Calu3 (cell line): ENCODE measurements at places on chromosomes 6 and 20.

GRCh38 chr6:18262702-18263417, 1.5 kb downstream of the DEK start:
- DNase-seq = no peak

DNA sequence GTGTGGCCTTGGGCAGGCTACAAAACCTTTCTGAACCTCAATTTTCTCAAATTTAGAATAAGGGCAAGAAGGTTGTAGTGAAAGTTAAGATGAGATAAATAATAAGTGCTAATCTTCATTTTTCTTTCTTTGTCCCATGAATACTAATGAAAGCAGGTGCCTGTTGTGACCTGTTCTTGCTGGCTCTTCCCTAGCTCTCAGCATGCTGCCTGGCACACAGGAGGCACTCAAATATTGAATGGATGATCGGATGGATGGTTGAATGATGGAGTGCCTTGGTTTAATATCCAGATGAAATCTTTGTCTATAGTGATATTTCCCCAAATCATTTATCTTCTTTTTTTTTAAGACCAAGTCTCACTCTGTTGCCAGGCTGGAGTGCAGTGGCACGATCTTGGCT, 15.0 kb downstream of the PBOV1 start:
- DNase-seq = no peak

DNA sequence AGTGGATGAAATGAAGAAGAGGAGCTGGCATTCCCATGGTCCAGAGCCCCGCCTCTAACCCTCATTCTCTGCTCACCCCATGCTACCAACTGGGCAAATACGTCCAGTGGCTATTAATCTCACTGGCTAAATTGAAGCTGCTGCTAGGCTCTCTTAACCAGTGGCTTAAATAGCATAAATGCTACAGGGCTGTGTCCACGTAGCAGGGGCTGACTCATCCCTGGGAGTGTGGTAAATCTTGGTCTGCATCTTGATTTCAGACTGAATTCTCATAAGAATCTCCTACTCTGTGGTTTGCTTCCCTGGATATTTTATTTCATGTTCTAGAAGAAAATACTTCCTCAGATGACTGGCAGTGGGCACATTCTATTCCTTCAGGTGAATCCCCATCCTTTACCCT, 193.1 kb upstream of the ARG1 start:
- DNase-seq = no peak

GRCh38 chr20:57049296-57049695, 217.1 kb downstream of the BMP7 start:
- no peak for DNase-seq

DNA sequence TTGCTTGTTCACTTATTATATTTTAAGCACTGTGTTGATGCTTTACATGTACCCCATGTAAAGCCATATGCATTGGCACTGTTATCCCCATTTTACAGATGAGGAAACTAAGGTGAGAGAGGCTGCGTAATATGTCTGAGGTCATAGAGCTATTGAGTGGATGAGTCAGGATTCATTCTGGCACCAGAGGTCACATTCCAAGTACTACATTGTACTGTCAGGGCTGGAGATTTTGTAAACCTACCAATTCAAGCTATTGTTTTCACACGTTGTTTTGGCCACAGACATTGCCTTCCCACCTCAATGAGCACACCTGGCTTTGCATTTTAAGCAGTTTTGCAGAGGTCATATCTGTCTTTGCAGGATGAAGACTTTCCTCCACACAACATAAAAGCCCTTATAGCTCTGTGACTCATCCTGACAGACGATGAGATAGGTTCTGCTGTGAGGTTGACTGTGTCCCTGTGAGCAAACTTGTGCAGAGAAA, 33.2 kb downstream of the ANKS1A start:
- DNase-seq = no peak

DNA sequence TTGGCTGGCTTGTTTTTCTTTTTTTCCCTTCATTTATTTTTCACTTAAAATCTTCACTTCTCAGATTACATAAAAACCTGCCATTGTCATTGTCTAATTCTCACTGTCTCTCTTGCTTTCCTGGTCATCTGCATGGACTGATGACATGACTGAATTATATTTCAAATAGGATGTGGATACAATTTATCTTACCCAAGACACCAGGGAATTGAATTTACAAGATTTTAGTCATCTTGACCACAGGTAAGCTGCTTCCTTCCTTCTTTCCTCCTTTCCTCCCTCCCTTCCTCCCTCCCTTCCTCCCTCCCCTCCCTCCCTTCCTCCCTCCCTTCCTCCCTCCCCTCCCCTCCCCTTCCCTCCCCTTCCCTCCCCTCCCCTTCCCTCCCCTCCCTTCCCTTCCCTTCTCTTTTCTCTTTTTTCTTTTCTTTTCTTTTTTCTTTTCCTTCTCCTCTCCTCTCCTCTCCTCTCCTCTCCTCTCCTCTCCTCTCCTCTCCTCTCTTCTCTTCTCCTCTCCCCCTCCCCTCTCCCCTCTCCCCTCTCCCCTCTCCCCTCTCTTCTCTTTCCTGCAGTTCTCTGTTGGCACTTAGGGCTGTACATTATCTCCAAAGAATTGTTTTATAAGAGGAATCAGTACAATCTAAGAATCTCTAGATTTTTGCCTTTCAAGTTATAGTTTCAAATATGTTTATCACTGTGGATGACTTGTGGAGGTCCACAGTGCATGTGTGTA, 171.5 kb downstream of the CARMIL1 start:
- DNase-seq = no peak

DNA sequence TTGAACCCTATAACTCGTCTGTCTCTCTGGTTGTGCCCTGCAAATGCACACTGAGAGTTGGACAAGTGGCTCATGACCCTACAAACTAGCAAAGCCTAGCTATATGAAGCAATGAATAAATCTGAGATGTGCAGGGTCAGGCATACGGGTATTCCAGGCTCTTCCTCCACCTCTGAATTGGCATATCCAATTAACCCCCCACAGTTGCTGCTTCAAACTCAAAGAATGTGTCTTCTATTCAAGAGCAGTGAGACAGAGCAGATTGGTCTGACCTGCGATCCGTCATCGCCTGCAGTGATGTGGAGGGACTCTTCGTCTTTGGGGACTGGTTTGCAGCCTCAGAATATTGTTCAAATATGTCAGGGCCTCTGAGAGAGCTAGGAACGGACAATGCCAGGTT, 59.8 kb downstream of the LAMP5 start:
- DNase-seq = no peak

- no peak for DNase-seq
Measured at GRCh38 chr6:119346450-119346849, 3.1 kb downstream of the MAN1A1 start.

DNA sequence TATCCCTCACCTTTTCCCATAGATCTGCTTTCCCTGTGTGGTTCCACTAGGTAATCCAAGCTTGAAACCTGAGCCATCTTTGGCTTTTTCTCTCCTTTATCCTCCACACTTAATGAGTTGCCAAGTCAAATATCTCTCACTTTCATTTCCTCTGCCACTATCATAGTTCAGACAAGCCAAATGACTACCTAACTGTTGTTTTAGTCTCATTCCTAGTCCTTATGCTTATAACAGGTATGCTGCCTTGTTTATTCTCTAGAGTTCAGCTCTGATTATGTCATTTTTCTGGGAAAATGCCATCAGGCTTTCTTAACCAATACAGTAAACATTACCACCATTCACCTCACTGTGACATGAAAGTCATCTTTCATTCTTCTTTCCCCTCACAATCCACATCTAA, 6.5 kb downstream of the EFHC1 start:
- no peak for DNase-seq

GRCh38 chr6:123802351-123802696, 1.3 kb upstream of the NKAIN2 start:
- DNase-seq = no peak

DNA sequence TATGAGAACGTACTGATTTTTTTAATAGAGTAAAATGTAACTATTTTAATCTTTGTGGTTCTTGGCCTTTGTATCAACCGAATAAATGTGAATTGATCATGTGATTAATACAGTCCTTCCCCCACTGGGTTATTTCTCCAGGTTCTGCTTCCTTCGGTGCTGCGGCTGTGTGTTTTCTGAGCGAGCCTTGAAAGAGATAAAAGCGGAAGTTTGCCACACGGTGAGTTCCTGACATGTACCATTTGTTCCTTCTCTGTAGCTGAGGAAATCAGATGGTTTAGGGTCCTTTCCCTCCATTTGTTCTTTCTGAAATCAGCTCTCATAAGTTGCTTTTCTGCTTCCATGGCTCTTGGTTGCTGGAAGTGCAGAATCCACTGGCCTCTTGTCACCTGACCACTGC, 15.5 kb downstream of the RTF2 start:
- DNase-seq = no peak

- DNase-seq = no peak
Measured at GRCh38 chr6:90294614-90294988, 2.0 kb downstream of the BACH2 start.
